ENCODE measurements at places on chromosomes 6 and 20.

DNA sequence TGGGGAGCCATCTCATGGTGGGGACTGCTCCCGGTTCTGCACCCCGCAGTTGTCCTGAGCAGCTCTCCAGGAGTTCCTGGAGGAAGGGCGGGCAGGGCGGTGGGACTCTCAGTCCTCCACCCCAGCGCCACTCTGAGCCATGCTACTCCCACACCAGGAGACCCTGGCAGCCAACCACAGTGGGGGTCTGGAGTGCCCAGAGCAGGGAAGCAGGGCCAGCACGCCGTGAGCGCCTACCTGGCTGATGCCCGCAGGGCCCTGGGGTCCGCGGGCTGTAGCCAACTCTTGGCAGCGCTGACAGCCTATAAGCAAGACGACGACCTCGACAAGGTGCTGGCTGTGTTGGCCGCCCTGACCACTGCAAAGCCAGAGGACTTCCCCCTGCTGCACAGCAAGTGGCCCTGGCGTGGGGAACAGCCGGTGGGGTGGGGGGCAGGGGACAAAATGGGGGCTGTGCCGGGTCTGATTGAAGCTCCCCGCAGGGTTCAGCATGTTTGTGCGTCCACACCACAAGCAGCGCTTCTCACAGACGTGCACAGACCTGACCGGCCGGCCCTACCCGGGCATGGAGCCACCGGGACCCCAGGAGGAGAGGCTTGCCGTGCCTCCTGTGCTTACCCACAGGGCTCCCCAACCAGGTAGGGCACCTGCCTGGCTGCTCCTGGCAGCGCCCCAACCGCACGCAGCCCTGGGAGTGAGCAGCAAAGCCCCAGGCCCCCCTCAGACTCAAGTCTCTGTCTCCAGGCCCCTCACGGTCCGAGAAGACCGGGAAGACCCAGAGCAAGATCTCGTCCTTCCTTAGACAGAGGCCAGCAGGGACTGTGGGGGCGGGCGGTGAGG, 1.6 kb upstream of the TNFRSF6B start:
- DNase-seq, result no peak

GRCh38 chr20:50303573-50304500, 113.2 kb downstream of the CEBPB start:
- no peak for DNase-seq

DNA sequence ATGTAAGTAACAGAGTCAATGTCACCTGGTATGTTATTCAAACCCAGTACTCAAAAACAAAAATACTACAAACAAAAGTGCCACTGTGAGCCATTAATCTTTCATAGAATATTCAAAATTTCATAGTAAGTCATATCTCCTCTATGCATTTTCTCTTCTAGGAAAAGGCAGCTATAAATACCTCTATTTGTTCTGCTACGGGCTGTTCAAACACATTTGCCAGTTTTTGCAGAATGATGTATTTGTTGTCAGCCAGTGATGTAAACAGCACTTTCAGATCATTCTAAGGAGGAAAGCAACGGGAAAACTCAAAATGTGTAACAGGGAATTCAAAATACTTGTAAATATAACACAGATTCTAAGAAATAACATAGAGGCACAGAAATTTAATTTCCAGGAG, 388.2 kb downstream of the SYNE1 start:
- DNase-seq, result no peak

DNA sequence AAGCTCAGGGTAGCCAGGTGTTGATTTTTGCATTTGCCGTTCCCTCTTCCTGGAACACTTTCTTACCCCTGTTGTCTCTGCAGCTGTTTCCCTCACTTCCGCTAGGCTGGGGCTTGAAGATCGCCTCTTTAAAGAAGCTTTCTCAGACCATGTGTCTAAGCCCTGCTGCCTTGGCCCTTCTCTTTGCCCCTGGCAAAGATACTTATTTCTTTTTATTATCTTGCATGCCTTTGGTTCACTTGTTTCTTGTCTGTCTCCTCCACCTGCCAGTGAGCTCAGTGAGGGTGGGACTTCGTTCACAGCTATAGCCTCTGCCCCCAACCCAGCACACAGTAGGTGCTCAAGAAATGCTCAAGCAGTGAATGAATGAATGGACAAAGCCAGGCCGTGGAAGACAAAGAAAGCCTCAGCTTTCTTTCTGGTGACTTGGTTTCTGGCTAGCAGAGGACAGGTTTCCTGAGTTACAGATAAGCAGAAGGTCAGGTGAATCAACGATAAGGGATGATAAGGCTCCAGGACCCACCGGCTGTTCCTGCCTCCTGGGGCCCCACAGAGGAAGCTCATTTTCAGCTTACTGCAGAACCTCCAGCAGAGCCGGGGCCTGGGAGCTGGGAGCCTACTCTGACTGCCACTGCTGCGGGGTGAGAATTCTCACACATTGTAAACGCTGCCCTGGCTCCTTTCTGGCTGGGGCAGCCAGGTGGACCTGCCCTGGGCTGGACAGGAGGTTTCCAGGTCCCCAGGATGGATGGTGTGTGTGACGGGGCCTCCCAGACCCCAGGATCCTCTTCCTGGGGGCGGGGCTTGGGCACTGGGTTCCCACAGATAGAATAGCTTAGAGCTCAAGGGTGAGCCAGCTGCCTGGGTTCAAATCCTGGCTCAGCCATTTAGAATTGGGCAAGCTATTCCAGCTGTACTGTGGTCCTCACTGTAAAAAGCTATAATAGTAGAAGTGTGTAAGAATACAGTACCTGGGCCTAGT, 29.8 kb downstream of the SNAI1 start:
- no peak for DNase-seq

GRCh38 chr6:10453596-10453995, 38.7 kb upstream of the TFAP2A start:
- no peak for DNase-seq

- DNase-seq, result no peak
Measured at GRCh38 chr6:81697559-81697958, 54.9 kb downstream of the TENT5A start.

DNA sequence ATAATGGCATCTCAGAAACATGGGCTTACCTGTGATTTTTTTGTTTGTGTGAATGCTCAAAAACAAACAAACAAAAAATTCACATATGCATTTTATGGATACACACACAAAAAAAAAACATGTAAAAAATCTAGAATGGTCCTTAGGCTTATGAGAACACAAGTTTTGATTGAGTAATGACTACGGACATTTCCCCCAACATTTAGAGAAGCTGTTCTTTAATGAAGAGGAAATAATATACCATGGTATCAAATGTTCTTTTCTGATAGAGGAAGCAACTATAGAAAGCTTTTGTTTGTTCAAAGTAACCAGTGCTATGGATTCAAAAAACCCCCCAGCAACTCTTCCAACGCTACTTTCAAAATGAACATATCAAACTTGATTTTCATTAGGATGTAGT, 8.6 kb upstream of the CALHM6 start:
- no peak for DNase-seq

DNA sequence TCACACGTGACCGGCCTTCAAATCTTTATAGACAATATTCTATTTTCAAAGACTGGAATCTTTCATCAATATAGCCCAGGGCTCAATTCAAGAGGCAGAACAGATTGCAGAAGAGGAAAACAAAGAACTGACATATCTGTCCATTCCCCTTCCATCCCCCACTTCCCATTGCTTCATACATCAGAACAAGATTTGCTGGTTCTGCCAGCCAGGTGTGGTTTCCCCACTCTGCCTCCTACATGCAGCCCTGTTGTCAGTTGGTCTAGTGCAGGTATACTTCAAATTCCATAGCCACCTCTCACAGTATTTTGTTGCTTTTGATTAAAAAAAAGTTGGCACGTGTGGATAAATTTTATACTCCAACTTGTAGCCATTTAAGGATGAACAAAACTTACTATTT, 174.9 kb downstream of the CD109 start:
- DNase-seq, result no peak

GRCh38 chr20:20435453-20435852, 67.5 kb downstream of the INSM1 start:
- DNase-seq, result no peak

DNA sequence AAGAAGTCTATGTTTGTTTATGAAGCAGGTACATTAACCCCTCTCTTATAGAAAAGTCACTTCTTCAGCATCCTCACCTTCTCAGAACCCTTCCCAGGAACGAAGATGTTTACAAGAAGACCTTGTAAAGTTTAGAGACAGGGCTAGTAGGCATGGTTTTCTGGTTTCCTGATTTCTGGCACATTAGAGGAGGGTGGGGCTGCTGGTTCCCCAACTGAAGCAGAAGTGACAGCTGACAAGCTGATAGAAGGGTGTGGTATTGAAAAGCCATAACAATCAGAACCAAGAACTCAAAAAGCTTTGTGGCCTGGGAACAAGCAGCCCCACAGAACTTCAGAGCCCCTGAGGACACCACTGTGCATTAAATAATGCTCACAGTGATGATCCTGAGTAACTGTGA, 91.2 kb downstream of the RTN4IP1 start:
- no peak for DNase-seq

DNA sequence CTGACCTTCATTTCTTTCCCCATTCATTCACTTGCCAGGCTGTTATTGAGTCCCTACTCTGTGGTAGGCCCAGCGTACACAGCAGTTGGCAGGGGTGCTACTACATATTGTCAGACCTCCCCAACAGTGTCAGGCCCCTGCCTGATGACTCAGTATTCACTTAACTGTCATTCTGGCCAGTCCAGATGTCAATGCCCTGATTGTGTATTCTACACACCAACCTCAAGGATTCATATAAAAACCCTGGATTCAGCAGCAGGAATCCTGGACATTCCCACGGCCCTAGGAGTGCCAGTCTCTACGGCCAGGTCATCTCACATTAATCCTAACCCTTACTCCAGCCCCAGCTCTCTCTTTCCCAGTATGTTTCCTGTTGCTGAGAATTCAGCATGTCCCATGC, 151.5 kb downstream of the TASP1 start:
- no peak for DNase-seq

- DNase-seq, result no peak
Measured at GRCh38 chr6:5838656-5839396, 167.9 kb downstream of the NRN1 start.

- no peak for DNase-seq
Measured at GRCh38 chr20:62707276-62707920, 1.2 kb upstream of the NTSR1 start.

DNA sequence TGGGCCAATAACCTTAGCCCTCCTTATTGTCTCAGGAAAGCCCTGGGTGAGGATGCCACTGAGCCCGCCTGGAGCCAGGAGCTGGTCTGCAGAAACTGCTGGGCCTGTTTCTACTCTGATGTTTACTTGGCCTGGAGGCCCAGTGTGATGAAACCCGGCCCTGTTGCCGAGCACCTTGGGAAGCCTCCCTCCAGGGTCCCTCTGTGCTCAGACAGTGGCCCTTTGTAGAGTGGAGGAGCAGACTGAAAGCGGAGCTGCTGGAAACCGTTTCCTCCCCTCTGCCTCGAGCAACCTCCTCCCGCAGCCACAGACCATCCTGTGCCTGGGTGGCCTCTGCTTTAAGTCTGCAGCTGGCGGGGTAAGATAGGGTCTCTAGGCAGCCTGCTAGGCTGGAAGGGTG, 84.1 kb upstream of the EPB41L1 start:
- DNase-seq, result no peak

GRCh38 chr6:13435477-13436246, 51.7 kb downstream of the GFOD1 start:
- DNase-seq, result no peak

- DNase-seq, result no peak
Measured at GRCh38 chr20:13105039-13105438, 96.3 kb downstream of the SPTLC3 start.

GRCh38 chr6:30591008-30591407, 19.8 kb downstream of the ABCF1 start:
- no peak for DNase-seq

DNA sequence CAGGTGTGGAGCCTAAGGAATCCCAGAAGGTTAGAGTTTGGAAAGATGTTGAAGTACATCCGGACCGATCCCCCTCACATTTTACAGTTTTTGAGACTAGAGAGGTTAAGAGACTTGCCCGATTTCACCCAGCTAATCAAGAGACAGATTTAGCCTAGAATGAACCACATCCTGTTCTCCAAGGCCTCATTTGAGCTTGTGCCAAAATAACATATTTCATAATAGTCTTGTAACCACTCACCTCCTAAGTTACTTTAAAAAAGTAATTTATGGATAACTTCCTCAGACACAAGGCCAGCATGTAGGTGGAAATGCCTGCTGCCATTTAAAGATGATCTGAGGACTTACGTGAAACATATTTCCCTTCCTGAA, 39.8 kb upstream of the ARHGAP18 start:
- no peak for DNase-seq

All from NCI-H187 (cell line).